ENCODE measurements at places on chromosomes 1 and 21. TPM values are rescaled to one million over a fixed set of nuclear protein-coding genes. Genes with fewer than 3 reads are reported as not detected.

The OR2T11 gene
- total RNA-seq: not detected

The ARID4B gene
- 18.0 TPM for total RNA-seq

The KRTAP11-1 gene
- total RNA-seq: 0.73 TPM

The S100A3 gene
- 22.0 TPM for total RNA-seq

The LRRC52 gene
- not detected for total RNA-seq

The DMBX1 gene
- not detected for total RNA-seq

The AGMAT gene
- total RNA-seq: 2.9 TPM

The SELL gene
- under 0.01 TPM for total RNA-seq

The JUN gene
- 89.9 TPM for total RNA-seq

The CD1C gene
- not detected for total RNA-seq

The MAP10 gene
- total RNA-seq: 1.5 TPM

The GNG12 gene
- total RNA-seq: 160 TPM

The SMIM1 gene
- total RNA-seq: 0.39 TPM

The ERG gene
- total RNA-seq: under 0.01 TPM

The MAN1C1 gene
- 15.4 TPM for total RNA-seq

The CCDC185 gene
- total RNA-seq: not detected

The SERTAD4 gene
- total RNA-seq: 0.20 TPM

The USH2A gene
- not detected for total RNA-seq

The PLA2G2D gene
- total RNA-seq: not detected

The RGSL1 gene
- not detected for total RNA-seq

The ETV3L gene
- total RNA-seq: not detected

The LCE1A gene
- not detected for total RNA-seq

The WLS gene
- total RNA-seq: 102 TPM

The SPRR2D gene
- total RNA-seq: not detected

The COL24A1 gene
- total RNA-seq: under 0.01 TPM

The SLC2A5 gene
- 3.1 TPM for total RNA-seq

The GOLT1A gene
- not detected for total RNA-seq

The SLC9C2 gene
- not detected for total RNA-seq

The SH2D2A gene
- total RNA-seq: 0.20 TPM

The EDEM3 gene
- 95.0 TPM for total RNA-seq

The F13B gene
- total RNA-seq: not detected

The TLCD4 gene
- 1.2 TPM for total RNA-seq

Measured in subcutaneous preadipocyte (primary cell).